G401 (cell line): ENCODE measurements at places on chromosomes 3 and 15.

- DNase-seq, result peak; percentile 53
Observed at GRCh38 chr3:35635407-35635806, 3.9 kb upstream of the ARPP21 start.

DNA sequence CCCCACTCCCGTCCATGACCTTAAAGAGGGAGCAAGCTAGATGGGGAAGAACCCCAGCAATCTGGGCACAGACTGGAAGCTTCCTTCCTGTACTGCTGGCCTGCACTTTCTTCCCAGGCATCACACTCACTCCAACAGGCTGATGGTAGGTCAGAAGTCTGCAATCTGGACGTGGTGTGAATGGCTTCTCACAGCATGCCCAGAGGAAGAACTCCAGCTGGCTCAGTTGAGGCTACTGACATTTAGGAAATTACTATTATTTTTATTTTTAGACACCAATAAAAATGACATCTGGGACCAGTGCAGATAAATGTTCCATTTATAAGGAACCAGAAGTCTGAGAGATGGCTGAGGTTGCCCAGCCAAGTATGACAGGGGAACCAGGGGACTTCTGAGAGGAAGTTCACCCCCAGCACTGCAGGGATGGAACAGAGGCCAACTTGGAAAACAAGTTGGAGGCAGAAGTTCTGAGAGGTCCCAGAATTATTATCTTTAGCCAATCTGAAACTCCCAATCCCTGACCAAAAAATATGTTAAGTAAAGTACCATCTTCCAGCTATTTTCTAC lies 163.8 kb upstream of the CTNNB1 start:
- peak; percentile 77 for DNase-seq

- no peak for DNase-seq
Observed at GRCh38 chr3:173103469-173103868, 37.6 kb downstream of the SPATA16 start.

GRCh38 chr3:189270248-189270832 lies 98.6 kb downstream of the TPRG1 start:
- peak; percentile 60 for DNase-seq

- DNase-seq, result peak; percentile 9
Observed at GRCh38 chr3:148101061-148101460, 596.6 kb upstream of the AGTR1 start.

DNA sequence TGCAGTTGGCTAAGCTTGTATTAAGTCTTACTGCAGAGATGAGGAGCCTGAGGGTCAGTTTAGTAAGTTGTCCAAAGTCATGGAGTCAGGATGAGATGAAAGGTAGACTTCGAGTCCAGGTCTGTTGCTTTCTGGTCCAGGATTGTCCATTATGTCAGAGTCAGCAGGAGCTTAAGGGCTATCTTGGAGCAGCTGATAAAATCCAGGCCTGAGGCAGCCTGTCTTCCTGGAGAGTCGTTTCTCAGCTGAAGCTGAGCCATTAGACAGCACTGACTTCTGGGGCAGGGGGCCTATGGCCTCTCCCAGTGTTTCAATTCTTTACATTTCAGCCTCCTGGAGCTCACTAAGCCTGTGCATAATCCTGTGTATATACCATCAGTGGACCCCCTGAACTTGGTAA lies 219.5 kb upstream of the GAP43 start:
- DNase-seq, result no peak

DNA sequence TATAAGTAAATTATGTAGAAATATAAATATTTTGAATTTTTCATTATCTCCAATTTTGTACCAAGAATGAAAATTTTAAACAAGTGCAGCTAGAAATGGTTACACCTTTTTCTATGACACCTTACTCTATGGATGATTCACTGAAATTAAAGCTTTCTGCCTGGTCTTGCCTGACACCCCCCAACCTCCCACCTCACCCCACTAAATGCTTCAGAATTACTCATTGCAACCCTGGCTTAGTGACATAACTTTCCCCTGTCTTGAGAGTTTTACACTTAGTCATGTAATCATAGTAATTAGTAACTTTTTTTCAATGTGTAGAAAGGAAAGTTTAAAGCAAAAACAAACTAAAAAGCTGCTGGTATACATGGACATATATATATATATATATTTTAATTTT lies 42.0 kb upstream of the MEIS2 start:
- no peak for DNase-seq

GRCh38 chr15:20646529-20647142 lies 105.0 kb upstream of the GOLGA6L6 start:
- no peak for DNase-seq
